ENCODE measurements at places on chromosomes 3 and 15. TPM values are rescaled to one million over a fixed set of nuclear protein-coding genes. Genes with fewer than 3 reads are reported as not detected.

DNA sequence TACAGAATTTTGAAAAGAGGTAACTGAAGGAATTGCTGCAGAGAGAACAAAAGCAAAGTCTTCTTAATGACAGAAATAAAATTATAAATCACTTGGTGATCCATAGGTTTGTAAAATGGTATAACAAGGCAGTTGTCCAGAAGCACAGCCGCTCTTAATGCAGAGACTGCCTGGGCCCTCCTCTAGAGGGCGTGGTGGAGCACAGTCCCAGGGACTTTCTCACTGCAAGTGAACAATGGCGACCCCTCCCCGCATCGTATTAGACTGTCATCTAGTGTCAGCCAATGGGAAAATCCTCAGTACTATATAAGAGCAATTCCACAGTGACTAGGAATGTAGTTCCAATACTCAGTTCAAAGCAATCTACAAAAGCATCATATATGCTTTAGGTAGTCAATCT is 26.4 kb upstream of the ZBED2 start:
- no peak for DNase-seq

The SCAPER gene
- 9.7 TPM for total RNA-seq

GRCh38 chr3:127328421-127328820 is 40.6 kb upstream of the PRR20G start:
- no peak for DNase-seq

GRCh38 chr3:177968891-177969290 is 567.3 kb upstream of the KCNMB2 start:
- peak; percentile 48 for DNase-seq
